ENCODE measurements at places on chromosomes 11 and 22.
A peak's percentile ranks its signal among the peaks of the same experiment; 100 is the strongest.

DNA sequence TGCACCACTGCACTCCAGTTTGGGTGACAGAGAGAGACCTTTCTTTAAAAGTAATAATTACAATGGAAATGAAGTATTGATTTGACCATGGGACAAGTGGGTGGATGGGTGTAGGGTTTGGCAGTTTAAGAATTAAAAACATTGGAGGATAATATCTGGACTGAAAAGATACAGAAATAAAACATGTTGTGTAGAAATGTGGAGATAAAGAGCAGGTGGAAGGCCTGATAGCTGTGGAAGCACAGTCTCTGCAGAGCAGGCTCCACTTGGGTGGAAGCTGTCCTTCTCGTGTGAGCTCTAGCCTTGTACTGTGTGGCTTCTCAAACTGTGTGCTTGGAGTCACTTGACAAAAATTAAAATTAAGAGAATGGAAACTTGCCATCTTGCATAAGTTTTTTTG is 25.6 kb downstream of the APLP2 start:
- DNase-seq: no peak

DNA sequence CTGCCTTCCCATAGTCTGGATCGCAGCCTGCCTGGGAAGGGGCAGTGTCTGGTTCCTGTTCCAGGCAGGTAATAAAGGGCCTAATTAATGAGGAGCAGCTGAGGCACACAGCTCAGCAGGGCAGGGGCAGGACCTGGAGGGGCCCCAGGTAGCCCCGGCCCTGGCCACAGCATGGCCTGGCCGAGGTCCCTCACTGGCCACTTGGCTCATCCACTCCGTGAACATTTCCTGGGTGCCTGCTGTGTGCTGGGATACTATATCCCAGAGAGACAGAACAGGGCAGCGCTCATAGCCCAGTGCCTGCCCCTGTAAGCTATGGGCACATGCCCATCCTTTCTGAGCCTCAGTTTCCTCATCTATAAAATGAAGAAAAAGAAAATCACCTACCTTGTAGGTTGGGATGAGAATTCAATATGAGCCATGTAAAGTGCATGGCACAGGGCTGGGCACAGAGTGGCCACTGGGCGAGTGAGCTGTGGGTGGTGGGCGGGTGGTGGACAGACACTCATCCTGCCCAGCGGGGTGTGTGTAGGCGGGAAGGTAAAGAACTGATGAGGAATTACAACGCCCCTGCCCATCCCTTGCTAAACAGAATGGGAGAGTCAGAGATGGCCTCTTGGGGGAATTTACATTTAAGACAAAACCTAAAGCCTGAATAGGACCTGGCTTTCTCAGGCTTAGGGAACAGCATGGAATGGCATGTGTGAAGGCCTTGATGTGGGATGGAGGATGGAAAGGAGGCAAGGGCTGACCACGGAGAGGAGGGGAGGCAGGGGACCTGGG is 9.2 kb downstream of the MYRF start:
- no peak for DNase-seq

DNA sequence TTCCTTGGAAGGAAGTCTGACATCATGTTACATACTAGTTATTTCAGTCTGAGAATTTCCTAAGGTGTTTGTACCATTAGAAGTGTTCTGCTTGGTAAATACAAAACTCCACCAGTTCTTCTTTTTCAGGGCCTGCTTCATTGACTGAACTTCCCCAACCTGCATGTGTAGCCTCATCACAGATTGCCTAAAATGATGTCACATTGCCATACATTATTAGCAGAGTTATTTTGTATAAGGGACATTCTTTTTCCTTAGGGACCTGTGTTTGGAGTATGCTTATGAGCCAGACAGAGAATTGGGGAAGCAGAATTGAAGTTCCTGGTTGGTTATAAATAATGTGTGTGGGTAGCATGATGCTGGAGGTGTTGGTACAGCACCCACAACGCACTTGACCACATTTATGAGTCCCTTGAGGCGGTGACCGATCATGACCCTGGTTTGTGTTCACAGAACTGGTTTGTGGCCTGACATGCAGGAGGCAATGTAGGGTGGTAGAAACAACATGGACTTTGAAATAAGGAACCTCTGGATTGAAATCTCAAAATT is 16.4 kb upstream of the MMP7 start:
- no peak for DNase-seq

- DNase-seq: no peak
Measured at GRCh38 chr11:24511511-24511910, 14.7 kb downstream of the LUZP2 start.

- peak; percentile 74 for DNase-seq
Measured at GRCh38 chr11:125773516-125773915, 5.1 kb downstream of the PATE2 start.

- DNase-seq: no peak
Measured at GRCh38 chr11:114400915-114401223, 403 bp downstream of the RBM7 start.

DNA sequence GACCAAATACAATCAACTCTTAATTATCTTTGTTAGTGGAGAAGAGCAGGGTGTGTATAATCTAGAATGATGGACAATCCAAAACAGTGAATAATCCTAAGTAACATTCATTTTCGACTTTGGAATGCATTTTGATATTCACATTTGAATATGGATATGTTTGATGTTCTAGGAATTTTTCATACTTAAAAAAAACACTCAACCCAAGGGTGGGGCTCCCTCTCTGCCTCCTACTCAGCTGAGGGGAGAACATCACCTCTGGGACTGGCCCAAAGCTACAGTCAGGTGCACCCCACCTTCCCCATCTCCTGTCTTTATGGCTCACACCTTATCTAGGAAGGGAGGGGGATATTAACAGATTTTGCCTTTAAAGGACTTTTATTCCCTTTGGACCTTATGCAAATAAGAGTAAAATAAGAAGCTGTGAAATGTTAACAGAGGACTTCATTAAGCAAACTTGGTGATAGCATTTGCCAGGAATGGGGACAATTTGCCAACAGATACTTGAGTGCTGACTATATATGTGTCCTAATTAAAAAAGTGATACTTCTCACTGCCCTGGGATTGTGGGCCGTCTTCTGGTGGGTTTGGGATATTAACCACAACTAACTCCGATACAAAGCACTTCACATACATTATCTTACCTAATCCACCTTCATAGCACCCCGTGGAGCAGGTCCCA is 187.0 kb downstream of the ST3GAL4 start:
- DNase-seq: no peak

GRCh38 chr22:44116755-44117684 is 63.7 kb upstream of the PARVG start:
- DNase-seq: no peak

- peak; percentile 33 for DNase-seq
Measured at GRCh38 chr22:44127356-44127755, 53.4 kb upstream of the PARVG start.

DNA sequence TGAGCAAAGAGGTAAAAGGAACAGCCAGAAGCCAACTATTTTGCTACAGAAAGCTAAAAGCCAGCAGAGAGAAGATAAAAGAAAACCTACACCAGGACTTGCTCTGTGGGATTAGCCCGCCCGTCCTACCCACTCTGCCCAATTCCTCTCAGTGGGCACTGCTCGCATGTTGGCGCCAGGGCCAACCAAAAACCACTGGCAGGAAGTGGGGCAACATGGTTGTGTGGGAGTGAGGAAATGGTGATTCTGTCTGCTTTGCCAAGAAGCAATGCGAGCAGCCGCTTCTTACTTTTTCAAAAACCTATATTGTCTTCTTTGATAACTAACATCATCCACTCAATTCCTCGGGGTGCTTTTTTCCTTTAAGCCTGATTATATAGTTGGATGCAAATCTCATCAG is 14.2 kb upstream of the APOA1 start:
- no peak for DNase-seq

GRCh38 chr11:687751-688150 is 7.3 kb downstream of the DEAF1 start:
- DNase-seq: no peak

DNA sequence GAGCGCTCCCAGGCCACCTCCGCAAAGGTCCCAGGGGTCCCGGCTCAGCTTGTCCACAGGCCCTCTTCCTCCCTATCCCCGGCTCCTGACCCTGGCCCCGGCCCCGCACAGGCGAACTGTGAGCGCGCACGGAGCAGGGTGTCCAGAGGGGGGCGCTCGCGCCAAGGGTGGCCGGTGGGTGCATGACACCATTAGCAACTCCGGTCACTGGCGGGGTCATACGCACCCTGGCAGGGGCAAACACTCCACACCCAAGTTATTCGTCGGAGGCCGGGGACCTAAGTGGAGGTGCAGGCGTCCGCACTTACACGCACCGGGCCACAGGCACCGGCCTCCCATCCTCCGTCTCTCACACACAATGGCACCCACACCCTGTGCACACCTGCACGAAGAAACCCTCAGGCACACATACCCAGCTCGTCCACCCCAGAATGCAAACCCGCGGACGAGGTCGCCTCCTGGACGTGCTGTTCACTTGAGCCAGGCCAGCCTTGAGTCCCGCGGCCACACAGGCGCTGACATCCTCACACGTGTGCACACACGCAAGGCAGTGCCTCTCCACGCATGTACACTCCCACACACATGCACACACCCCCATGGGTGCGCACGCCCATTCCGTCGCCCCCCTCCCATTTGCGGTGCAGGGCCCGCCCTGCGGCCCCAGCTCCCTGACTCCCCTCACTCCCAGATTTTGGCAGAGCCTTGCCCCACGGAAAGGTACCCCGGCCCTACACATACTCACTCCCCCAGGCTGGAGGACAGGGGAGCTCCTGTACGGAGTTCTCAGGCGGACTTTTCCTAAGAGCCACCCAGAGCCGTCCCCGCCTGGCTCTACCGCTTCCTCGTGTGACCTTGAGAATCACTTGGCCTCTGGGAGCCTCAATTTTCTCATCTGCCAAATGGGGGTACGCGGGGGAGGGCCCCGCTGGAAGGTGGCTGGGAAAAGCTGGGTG is at the start of gene RASGRP2:
TSS of gene RASGRP2 (minus strand) at position 552 of the 953 bp plus-strand sequence. CDS start 1,276 bp downstream, outside the sequence.
- peak; percentile 40 for DNase-seq

DNA sequence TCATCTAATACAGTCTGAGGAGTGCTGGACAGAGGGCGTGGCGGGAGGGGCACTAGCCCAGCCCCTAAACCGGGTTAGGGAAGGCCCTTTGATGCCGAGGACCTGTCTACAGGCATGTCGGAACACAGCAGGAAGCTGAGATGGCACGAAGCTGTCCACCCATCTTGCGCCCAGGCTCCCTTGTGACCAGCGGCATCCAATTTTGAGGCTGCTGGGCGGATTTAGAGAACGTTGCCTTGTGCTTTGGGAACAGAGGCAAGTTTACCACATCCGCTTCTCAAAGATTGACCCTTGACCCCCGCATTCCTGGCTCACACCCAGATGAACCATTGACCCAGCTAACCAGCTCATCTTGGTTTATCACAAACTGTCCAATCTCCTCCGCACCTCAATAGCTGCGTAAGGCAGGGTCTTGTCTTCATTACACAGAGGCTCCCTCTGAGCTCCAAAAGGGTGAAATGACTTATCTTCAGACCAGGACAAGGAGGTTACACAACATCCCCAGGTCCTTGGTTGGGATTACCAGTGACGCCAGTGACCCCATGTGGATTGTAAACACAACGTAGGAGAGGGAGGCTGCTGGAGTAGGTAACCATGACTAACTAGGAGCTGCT is 4.5 kb downstream of the FAM83F start:
- peak; percentile 98 for DNase-seq
